Activated CD4-positive, alpha-beta T cell treated with anti-CD3 and anti-CD28 coated beads, Interleukin-2, amount 50 U/mL, for 1 hour (primary cell): ENCODE measurements at places on chromosomes 5 and 9.

DNA sequence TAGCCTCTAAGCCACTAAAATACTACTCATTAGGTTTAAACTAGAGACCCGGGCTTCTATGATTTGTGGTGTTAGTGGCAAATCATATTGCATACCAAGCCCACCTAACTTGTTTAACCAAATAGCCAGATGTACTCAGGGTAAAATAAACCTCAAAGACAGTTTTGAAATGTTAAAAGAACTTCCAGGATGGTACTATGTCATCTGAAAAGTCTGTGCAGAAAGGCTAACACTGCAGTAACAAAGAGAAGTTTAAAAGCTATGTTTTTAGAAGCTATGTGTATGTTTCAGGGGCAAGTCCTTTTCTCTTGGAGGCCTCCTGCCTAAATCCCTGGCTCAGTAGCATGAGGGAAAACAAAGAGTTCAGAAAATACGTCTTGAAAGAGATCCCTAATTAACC, 84.9 kb upstream of the IL7R start:
- no peak for DNase-seq

DNA sequence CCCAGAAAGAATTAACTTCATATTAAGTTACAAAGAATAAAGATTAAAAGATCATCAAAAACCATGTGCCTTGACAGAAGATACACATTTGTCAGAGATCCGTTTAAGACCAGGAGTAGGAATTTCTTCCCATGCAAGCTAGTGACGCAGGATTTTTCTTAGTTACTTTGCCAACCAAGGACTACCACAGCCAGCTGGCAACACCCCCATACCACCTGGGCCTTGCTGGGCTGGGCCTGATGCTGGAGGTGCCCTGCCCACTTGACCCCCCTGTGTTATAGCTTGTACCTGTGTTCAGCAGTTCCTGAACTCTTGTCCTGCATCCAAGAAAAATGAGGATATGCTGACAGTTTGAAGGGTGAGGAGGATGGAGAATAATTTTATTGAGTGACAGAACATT, 290.9 kb upstream of the SMC2 start:
- no peak for DNase-seq

GRCh38 chr5:140301136-140301535, 1.8 kb downstream of the PFDN1 start:
- DNase-seq: no peak

DNA sequence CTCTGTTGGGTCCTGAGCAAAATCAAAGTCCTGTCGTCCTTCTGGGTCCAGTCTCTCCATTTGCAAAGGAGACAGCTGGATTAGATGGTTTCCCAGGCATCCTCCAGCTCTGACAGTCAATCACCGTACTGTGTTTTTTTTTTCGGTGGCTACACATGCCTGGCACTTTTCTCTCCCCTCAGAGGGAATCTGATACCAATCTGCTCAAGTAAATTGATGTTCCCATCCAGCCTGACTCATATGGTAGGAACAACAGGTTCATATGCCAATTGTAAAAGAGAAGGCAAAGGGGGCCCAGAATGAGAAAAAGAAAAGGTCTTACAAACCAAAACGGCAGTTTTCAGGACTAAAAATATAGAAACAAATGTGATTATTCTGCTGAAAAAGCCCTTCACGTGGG, 1.2 kb downstream of the FBXO10 start:
- DNase-seq: no peak
